CD8-positive, alpha-beta memory T cell (primary cell): ENCODE measurements at places on chromosomes 3 and 15. TPM values are rescaled to one million over a fixed set of nuclear protein-coding genes. Genes with fewer than 3 reads are reported as not detected.

CXCR6 gene
- total RNA-seq = 5.9 TPM

SLC51B gene
- total RNA-seq = not detected

PPP1R2 gene
- 109 TPM for total RNA-seq

SOX2 gene
- total RNA-seq = not detected

CDHR4 gene
- total RNA-seq = not detected

LRIG1 gene
- 37.9 TPM for total RNA-seq

PRR20G gene
- not detected for total RNA-seq

- no peak for DNase-seq
Measured at GRCh38 chr3:143571548-143571947, 276.7 kb downstream of the SLC9A9 start.

DNA sequence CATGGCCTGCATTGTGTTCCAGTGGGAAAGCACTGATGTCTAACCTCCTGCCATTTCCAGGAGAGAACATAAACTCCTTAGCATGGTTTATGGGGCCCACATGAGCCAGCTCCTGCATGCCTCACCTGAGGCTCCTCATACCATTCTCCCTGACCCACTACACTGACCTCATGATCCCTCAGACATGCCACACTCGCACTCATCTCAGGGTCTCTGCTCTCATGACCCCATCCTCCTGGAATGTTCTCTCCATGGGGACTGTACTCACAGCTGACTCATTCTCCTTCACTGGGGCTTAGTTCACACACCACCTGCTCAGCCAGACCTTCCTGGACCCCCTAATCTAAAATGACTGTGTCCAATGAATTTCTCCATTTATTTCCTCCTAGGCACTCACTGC is 4.0 kb upstream of the LMCD1 start:
- DNase-seq = no peak

DNA sequence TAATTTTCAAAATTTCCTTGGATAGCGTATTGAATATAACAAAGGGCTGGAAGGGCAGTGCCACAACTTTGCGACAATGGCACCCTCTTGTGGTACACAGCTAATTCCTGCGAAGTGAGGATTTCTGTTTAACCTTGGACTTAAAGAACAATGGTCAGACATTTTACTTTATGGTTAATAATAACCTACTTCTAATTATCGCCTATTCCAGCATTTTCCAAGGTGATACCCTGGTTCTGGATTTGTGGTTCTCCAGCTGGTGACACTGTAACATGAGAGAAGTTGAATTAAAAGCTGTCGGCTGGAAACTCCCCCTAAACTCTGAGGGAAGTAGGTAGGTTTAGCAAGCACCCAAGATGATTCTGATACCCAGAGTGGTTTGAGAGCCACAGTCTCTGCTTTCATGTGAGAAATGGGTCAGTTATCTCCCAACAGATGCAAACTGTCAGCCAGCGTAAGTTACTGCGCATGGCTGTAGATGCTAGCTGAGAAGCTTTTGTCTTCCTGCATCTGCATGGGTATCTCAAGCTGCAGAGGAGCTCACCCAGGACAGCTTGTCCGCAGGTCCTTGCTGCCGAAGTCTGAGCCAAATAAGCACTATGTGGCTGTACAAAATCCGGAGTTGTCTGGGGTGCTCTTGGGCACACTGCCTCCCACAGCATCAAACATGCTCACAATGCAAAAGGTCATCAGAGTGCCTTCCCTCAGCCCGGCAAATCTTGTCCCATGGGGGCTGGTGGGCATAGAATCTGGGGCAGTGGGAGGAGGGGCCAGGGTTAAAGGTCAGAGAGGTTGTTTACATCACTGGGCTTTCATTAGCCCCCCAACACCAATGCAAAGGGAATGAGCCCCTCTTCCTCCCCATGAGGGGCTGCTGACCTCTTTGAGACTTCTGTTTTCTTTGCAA is 6.6 kb upstream of the CHSY1 start:
- DNase-seq = peak; percentile 64

DNA sequence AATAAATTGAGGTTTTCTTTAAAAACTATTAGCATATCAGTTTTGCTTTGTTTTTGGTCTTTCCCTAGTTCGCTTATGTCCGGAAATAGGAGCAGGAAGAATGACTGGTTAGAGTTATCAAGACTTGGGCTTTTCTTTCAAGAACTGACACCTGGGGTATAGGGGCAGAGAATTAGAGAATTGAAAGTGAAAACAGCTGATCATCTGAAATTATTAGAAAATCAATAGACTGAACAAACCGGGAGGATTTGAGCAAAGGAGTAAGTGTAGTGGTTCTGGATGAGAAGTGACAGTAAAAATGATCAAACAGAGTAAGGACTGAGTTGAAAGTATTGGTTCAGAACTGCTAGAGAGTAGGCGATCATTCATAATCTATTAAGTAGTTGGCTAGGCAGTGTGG is 6.0 kb downstream of the MINDY2 start:
- no peak for DNase-seq

DNA sequence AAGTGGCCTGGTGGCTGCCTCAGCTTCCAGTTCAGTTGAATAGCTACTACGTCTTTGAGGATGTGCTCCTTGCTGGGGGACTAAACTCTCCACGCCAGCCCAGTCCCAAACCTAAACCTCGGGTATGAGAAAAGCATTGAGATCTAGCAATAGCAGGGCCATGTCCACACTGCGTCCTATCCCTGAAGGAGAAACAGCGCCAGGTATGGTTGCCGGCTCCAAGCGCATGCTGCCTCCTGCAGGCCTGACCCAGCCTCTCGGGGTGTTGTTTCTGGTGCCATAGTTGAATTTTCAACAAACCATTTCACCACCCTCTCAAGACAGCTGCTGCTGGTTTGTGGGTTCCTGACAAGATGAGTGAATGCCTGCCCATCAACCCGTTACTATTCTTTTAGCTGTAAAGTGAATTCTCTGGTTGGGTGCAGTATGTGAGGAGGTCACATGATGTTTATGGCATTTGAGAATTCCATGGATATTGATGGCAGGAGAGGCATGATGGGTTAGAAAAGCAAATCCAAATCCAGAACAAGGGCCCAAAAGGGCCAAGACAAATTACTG is 13.0 kb upstream of the SLC28A1 start:
- DNase-seq = no peak

- DNase-seq = no peak
Measured at GRCh38 chr15:96851613-96852012, 521.1 kb downstream of the NR2F2 start.

GRCh38 chr15:31296646-31297574 is 29.7 kb upstream of the KLF13 start:
- DNase-seq = no peak

DNA sequence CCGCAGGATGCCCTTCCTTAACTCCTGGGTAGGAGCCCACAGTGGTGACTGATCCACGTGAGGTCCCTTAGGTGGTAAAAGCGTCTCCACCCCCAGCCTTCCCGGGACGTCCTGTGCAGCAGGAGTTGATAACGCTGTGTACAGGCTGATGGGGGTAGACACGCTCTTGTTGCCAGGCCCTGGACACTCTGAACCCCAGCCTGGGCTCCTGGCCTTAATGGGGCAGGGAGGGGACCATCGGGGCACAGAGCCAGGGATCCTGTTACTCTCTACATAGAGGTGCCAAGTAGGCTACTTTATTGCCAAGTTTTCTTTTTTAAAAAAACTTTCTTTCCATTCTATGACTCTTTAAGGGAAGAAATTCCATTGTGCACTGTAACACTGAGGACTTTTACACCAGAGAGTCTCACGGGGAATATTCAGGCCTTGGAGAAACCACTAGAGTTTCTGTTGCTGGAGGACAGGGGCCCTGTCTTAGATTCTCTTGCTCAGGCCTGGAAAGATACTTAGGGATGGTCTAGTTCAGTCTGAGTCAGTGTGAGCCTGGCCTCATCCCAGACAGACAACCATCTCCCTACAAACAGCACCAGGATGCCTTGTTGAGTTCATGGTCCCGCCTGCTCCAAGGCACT is 104.3 kb upstream of the RNU6-1 start:
- no peak for DNase-seq

- DNase-seq = no peak
Measured at GRCh38 chr3:184134746-184135148, 411 bp upstream of the EIF2B5 start.

DNA sequence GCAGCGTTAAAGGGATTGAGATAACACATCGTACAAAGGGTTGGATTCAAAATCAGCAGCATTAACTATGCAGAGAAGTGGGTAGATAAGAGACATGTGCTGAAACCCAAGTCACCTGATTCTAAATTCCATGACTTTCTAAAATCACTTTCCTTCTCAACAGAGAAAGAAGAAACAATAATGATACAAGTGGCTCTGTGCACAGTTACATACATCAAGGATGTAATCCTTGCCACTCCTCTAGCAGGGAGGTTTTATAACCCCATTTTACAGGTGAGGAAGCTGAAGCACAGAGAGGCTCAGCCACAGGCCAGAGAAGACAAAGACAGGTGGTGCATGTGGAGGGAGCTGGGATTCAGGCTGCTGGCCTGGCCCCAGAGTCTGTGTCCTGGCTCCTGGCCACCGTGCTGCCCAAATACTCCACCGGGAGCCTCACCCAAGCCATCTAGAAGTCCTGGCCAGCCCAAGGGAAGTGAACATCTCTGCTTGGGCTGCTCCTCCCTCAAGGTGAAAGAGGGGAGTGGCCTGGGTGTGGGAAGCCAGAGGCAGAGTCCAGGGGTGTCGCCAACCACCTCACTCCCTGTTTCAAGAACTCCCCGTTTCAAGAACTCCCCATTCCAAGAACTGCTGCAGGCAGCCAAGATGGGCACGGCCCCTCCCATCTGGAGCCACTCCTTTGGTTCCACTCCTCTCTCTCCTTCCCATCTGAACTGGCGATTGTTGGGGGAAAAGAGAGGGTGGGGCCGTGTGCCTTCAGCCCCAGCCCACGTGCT is 147.1 kb downstream of the NUP210 start:
- no peak for DNase-seq

DNA sequence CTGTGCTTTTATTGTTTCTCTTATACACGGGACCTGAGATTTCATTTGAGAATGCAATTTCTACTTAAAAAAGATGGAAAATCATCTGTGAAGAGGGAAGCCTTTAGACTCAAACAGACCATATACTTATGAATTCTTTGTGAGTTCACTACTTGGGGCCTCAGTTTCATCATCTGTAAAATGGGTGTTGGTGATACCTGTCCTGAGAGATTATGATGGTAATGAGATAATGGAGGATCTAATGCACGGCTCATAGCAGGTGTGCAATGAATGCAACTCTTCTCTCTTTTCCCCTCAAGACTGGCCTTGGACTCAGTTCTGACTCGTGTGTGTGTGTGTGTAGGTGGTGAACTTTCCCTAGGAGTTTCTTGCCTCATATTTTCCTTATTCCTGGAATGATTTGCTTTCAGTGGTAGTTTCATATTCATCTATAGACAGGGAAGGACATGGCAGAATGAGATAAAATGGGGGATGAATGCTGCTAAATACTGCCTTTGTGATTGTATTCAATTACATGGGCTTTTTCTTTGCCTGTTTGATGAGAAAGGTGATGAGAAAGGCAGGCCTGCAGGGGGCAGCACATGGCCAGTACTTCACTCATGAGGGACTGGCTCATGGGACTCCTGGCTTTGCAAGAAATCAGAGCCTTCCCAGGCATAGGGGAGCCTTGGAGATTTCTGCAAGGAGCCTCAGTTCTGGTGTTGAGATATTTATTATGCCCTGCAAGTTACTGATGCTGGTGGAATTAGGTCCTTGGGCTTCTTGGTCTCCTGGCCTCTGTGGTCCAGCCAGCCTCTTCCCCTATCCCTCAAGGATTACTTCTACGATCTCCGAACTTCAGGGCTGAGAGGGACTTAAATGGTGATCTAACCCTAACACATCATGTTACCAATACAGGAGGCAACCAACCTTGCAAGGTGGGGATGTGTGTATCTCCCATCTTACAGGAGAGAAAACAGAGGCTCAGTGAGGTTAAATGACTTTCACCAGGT is 70.7 kb downstream of the RPLP1 start:
- DNase-seq = peak; percentile 44

DNA sequence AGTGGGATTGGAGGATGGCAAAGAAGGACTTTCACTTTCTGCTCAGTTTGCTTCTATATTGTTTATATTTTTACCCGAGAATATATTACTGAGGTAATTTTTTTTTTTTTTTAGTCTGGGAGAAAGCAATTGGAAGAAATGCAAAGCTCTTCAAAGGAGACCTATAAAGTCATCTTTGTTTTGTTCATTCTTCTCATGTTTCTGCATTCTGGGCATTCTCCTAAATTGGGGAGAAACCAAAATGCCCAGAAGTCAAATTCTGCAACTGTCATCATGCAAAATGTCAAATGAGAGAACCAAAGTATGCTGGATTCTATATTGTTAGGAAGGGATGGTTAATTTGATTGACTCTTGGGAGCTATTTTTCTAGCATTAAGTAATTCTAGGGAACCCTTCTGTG is 168.3 kb upstream of the TSC22D2 start:
- DNase-seq = no peak

DNA sequence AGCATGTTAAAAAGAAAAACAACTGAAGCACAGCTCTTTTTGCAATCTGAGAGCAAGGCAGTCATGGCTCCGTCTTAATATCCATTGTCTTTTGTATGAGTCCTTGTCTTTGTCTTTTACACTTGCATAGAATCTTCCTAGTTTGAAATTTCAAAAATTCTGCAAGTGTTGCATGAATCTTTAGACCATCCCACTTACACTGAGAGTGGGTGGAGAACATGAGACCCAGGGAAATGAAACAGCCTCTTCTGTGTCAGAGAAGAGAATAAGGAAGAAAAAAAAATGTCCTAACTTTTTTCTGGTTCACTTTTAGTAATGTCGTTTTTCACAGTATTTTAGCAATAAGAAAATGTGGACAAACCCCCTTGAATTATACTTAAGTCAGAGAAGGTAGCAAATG is 12.1 kb upstream of the DCLK3 start:
- no peak for DNase-seq

DNA sequence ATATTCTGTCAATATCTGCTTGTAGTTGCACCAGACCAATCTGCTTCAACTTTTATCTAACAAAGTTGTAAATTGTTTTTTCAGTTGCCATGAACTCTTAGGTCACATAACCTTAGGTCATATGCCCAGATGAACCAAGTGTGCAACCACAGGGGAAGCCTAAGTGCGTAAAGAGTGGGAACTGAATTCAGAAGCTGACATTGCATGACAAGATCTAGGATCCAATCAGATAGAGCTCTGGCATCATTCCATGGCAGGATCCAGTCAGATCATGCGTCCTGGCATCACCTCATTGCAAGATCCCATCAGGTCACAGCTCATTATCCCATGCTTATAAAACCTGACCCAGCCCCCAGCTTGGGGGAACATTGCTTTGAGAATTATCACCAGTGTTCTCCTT is 18.9 kb upstream of the IFT57 start:
- DNase-seq = no peak

DNA sequence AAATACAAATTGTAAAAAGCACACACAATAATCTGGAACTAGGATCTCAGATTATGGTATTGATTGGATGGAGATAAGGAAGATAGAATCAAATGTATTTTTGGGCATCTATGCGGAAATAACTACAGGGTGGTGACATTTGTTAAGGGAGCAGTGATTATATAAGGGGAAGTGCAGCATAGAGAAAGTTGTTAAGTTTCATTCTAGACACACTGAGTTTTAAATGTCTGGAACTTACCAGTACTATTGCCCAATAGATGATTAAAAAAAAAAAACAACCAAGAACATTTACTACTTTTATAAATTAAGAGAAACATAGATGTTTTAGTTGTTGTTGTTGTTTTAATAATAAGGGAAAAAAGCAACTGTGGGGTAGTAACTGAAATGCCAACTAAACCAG is 32.1 kb upstream of the C3orf38 start:
- DNase-seq = no peak
